ENCODE measurements at places on chromosomes 7 and 10. TPM values are rescaled to one million over a fixed set of nuclear protein-coding genes. Genes with fewer than 3 reads are reported as not detected.

Gene C10orf120
- total RNA-seq, result not detected

Gene SFTPD
- total RNA-seq, result not detected

- no peak for DNase-seq
Measured at GRCh38 chr7:26375726-26376174, 84.1 kb downstream of the SNX10 start.

Gene H2AZ2
- total RNA-seq, result 242 TPM

GRCh38 chr7:157047148-157047547 lies 36.7 kb upstream of the MNX1 start:
- DNase-seq, result no peak

DNA sequence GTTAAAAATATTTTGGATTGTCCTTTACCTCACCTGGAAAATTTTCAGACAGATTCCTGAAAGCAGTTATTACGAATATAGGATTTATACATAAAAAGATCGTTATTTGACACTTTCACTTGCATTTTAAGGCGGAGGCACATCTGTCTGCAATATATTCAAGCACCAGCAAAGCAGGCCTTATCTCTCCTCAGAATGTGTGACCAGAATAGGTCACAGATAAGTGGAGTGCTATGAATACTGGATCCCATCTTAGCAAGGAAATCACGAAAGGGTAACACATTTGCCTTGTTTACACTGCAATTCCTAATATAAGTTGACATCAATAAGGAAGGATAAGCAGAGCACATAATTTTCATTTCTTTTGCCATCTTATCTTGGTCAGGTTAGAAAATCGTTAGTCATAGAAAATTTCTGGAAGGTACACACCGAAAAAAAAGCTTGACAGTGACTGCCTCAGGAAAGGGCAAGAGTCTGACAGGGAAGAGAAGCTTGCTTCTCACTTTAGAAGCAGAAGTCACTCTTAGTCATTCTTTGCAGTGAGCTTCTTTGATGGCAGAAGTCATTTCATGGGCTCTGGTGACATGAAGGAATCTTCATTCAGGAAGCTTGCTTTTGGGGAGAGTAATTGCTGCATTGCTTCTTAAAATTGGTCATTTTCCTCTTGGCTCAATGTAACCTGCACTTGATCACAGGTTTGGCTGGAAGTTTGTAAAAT lies 98.1 kb upstream of the STK17A start:
- DNase-seq, result no peak

Gene PRKCQ
- 1.6 TPM for total RNA-seq

DNA sequence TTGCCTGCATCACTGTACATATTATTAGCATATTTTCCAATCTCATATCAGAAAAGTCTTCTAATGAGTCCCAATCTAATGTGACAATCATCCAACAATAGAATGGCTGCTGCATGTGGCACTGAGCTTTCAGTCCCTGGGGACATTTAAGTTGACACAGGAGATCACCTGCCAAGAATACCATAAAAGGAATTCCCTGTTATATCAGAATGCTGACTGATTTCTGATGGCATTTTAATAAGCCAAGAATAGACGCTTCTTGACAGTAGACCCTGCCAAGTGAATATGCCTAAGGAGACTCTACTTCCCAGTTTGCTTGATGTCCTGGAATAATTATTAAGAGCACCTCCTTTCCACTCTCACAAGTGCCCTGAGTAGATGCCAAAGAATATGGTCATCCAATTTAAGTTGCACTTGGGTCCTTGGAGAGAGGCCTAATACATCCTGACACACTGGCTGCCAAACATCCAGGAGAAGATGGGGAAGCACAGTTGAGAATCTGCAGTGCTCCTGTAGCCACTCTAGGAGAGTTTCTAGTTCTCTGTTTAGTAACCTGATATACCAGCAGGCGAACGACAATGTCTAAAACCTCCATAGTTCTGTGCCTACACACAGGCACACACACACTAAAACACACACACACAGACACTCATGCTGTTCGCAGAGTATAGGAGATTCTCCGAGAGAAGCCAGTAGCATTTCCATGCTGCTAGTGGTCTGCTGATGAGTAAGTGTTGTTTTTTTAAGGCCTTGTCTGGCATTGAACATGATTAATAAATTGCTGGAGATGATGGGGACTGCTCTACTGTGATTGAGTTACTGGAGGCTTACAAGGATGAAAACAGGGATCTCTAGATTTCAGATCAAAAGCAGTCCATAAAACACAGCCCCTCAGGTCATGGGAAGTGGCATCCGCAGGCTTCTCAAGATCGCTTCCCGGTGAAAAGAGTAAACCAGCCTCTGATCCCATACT lies 369.6 kb downstream of the KCNMA1 start:
- DNase-seq, result no peak
